Effector memory CD8-positive, alpha-beta T cell (primary cell): ENCODE measurements at places on chromosomes 1 and 21.

- DNase-seq, result no peak
These were observed 102.0 kb downstream of the KIF14 start for GRCh38 chr1:200518524-200518923.

DNA sequence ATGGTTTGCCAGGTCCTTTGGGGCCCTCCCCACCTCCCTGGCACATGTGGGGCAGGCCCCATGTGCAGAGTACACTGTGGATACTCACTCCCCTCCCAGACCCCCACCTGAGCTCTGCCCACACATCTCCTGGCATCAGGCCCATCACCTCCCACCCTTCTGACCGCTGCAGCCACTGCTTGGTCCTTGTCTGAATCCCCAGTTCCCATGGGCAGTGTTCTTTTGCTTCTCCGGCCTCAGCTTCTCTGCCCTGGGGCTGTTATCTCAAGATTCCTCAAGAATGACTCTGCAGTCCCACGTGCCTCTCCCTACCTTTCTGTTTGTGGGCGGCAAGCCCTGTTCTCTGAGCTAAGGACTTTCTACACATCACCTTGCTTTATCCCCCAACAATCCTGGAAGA lies 187.7 kb upstream of the EDN2 start:
- DNase-seq, result no peak

DNA sequence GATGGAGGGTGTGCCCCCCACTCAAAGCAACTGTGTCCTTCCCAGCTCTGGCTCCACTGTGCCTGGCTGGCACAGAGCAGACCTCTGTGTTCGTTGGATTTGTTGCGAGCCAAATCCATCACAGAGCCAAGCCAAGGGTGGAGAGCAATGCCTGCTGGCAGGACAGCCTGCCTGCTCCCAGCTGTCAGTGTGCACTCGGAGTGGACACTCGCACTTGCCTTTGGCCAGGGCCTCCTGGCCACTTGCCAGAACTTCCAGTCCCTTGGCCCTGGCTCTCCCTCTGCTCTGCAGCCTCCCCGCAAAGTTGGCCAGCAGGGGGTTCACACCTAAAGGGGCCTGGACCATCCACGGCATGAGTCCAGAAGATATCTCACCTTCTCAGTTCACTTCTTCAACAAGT lies 16.4 kb downstream of the HEYL start:
- no peak for DNase-seq

- DNase-seq, result no peak
These were observed 51.5 kb downstream of the RALGPS2 start for GRCh38 chr1:178776553-178776952.

DNA sequence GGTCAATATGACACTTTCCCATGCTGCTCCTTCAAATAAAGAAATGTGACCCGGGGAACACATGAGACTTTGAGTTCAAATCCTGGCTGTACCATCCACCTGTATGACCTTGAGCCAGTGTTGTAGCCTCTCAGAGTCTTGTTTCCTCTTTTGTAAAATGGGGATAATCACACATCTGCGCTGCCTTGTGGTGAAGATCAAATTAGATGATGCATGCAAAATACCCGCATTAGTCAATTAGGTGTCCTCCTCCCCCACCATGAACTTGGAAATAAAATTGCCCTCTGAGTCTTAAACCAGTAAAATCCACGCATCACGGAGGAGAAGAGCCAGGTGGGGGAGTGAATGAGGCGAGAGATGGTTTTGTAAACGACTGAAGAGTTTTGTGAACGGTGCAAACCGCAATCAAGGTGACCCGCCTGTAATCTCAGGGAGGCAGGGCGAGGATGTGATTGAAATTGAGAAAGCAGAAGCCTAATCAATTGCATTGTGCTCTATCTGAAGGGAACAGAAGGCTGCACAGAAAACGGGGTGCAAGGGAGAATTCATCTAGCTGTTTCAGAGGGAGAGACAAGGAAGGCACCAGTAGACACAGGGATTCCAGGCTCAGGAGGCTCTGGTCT lies 5.8 kb upstream of the AHDC1 start:
- DNase-seq, result no peak

DNA sequence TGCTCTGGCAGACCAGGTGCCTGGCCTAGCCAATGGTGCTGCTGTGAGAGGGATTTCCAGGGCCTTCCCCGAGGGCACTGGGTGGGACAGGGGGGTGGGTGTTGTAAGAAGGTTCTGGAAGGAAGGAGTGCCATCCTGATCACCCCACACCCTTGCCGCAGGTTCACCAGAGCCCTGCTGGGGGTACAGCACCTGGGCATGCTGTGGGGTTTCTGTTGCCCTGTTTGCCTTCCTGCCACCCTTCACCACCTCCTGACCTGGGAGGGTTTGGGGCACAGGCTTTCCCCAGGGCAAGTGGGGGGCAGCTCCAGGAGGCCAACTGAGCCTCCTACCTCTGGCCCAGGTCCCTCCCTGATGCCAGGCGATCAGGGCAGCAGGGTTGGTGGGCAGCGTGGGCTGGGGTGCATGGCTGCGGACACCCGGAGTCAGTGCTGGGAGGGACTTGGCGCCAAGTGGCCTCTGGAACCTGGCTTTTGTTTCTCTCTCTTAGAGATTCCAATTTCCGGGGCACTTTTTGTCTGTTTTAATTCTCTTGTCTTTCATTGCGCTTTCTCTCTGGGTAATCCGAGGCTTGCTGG lies 318.8 kb downstream of the PTPRU start:
- DNase-seq, result no peak

DNA sequence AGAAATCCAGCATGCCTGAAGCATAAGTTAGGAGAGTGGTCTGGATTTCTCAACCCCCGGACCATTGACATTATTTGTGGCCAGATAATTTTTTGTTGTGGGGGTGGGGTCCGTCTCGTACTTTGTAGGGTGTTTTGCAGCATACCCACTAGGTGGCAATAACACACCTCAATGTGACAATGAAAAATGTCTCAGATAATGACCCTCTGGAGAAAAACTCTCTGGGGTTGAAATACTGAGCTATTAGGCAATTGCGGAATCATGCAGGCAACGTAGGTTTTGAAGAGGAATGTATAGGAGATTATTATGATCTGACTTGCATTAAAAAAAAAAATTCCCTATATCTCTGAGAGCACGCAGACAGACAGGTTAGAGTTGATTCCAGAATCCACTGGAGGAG lies 25.3 kb upstream of the RRP15 start:
- DNase-seq, result no peak

- DNase-seq, result no peak
These were observed 2.8 kb upstream of the BACE2 start for GRCh38 chr21:41164981-41165655.

- no peak for DNase-seq
These were observed 161.4 kb upstream of the TNR start for GRCh38 chr1:175904808-175905207.

DNA sequence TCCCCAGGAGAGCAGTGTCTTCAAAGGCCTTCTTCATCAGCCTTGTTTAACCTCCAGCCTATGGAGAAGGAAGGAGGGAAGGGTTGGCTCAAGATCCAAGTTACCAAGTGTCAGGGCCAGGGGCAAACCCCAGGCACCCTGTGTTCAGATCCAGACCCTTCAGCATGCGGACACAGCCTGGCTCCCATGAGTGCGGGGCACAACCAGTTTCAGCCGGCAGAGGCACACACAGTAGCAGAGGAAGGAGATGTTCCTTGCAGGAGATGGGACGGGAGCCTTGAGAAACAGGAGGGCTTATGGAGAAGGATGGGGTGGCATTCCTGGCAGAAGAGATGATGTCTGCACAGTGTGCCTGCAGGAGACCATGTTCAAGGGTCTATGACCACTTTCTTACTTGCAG lies 161.7 kb upstream of the EDN2 start:
- DNase-seq, result no peak

DNA sequence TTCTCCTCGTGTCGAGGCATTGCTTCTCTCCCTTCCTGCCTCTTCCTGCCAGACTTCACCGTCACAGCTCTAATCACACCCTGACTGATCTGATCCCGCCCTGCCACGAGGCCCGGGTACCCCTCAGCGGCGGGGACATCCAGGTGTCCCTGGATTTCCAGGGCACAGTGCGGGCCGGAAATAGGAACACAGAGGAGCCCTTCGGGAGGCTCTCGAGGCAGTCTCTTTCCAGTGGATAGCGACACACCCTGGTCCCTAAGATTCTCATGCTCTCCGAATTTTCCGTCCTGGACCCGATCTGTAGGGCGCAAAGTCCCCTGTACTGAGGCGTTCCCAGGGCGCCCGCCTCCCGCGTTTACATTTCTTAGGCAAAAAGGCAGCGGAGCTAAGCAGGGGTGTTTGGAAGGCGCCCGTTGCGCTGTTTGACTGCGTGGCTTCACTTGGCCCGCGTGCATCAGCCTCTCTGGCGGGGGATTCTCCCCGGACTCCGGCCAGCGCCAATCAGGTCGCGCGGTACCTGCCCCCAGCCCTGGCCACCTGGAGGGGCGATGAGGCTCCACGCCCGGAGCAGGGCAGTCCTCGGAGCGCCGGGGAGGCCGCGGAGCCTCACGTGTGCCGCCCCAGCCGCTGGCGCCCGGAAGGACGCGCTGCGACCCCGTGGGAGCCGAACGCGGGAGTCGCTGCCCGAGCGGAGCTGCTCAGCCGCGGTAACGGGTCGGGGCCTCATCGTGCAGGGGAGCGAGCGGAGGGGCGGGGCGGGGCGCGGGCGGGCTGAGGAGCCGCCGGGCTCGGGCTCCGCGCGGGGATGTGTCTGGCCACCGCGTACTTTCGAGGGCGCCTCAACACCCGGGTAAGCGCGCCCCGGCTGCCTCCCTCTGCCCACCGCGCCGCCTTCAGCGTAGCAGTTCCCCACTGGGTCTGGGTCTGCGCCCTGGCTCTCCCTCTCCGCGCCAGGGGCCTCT lies at the start of gene FAM163A:
TSS of gene FAM163A (plus strand) at position 575 of the 962 bp plus-strand sequence. CDS start 69,807 bp downstream, outside the sequence.
- DNase-seq, result no peak

- no peak for DNase-seq
These were observed 47.2 kb downstream of the GALNT2 start for GRCh38 chr1:230114237-230114651.

- no peak for DNase-seq
These were observed 49.0 kb downstream of the CCN1 start for GRCh38 chr1:85629532-85629920.

- DNase-seq, result no peak
These were observed 224.5 kb upstream of the NFIA start for GRCh38 chr1:60857851-60858250.

GRCh38 chr1:59185163-59185860 lies 111.6 kb upstream of the FGGY start:
- DNase-seq, result no peak

DNA sequence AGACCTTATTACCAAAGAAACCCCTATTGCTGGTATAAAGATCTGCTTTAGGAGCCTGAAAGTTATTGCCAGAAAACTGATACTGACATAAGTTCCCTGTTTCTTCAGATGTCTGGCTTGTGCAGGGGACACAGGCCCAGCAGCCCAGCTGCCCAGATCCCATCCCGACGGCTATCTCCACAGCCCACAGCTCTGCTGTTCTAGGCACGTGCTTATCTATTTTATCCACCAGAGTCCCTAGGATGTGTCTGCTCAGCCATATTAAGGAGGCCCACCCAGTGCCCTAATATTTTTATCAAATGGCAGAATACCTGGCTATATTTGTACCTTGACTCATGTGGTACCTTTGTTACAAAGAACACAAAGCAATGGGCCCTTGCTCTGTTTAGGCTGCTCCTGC lies 58.9 kb downstream of the DDX20 start:
- no peak for DNase-seq

DNA sequence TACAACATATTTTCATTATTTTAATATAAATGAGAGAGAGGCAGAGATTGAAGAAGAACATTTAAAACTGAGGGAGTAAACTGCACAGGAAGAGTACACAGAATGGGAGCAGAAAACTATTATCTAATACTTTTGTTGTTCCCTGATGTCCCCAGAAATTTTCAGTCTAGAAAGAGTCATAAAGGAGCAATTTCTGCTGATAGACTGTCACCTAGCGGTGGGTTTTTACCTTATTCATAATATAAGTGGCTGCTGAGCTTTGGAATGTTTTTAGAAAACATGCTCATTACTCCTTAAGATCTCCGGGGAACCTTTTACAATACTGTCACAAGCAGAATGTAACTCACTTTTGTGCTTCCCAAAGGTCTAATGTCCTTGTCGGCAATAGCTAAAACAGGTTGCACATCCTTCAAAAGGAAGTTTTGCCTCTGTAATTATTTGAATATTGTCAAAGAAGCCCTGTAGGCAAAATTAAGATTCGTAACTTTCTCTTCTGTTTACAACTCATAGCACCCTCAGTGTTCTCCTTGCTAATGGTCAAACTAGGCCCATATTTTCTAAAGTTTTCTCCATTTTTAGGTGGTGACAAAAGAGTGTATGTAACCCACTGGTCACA lies 4.9 kb upstream of the NPL start:
- peak; percentile 19 for DNase-seq

GRCh38 chr1:235720544-235720943 lies 71.0 kb upstream of the GNG4 start:
- no peak for DNase-seq

DNA sequence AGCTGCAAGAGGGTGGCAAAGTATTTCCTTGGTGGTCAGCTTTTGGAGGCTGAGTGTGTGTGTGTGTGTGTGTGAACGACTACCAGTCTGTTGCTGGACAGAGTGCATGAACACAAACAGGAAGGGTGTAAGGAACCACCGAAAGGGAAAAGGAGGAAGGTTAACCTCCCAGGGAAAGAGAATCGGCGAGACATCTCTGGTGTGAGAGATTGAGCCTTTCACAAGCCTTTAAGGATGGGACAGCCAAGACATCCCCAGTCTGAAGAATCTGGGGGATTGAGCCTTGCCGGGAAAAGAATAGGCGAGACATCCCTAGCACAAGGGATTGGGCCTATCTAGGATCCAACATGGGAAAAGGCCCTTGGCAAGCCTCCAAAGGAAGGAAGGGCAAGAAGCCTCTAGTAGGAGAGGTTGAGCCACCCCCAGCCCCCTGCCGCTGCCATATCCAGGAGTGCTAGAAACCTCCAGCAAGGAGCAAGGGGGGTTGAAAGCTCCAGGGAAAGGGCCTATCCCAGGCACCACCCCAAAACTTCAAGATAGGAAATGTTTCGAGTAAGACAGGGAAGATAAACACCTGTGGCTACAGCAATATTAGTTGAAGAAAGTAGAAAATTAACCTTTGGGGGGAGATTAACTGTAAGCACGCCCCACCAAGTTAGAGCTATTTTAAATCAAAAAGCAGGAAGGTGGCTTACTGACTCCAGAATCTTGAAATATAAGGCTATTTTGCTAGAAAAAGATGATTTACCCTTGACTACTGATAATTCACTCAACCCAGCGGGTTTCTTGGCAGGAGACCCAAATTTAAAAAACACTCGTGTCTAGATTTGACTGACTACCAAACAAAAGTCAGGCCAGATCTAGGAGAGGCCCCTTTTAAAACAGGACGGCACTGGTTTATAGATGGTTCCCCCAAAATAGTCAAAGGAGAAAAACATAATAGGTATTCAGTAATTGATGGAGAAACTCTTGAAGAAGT lies 3.2 kb downstream of the TEX50 start:
- no peak for DNase-seq

DNA sequence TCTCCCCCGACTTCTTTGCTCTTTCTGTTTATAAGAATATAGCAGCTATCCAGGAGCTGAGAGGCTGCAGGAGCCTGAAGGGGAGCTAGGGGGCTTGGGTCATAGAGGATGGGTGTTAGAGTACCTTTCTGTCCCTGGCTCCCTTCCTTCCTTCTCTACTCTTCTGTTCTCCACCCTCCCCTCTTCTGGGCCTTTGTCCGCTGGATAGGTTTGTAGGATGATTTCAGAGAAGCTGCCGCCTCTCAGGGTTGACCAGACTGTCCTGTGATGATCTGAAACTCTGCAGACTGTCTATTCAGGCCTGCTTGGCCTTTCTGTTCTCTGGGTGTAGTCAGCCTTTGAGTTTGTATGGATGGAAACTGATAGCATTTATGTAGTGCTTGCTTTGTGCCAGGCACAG lies 26.3 kb downstream of the PPFIA4 start:
- DNase-seq, result no peak
